Activated naive CD4-positive, alpha-beta T cell treated with anti-CD3 and anti-CD28 coated beads, Interleukin-2, amount 50 U/mL, for 72 hours (primary cell): ENCODE measurements at places on chromosomes 11 and 22. TPM values are rescaled to one million over a fixed set of nuclear protein-coding genes. Genes with fewer than 3 reads are reported as not detected.

DNA sequence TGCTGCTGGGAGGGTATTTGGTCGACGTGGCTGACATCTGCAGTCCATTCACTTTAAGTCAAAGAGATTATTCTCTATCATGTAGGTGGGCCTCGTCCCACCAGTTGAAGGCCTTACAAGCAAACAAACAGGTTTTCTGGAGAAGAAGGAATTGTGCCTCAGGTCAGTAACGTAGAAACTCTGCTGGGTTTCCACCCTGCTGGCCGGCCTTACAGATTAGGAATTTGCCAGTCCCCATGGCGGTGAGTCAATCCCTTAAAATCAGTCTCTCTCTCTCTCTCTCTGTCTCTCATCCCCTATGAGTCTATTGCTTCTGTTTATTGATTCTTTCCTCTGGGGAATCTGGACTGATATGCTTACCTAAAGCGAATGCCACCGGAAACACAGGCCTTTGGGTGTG lies 75.4 kb upstream of the FGF3 start:
- DNase-seq = no peak

The MMP8 gene
- total RNA-seq = not detected

DNA sequence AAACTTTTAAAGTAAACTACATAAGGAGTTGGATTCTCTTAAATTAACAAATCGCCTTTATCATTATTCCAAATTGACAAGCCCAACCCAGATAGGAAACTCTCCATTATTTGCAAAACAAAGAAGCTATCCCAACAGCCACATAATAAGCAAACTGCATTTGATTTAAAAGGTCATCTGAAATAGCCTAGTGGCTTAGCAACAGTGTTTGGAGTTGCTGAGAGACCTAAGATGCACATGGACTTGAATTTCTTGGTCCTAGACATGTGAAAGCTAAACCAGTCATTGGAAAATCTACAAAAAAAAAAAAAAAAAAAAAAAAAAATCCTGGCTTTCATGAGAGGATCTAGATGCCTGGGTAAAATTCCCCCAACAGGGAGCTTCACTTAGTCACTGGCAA lies 69.5 kb downstream of the PRCP start:
- DNase-seq = no peak

- peak; percentile 72 for DNase-seq
Measured at GRCh38 chr22:23750714-23751440, at the start of gene ZNF70. Gene ZNF70, minus strand, starts transcription at chr22:23751112. Its CDS starts 5,972 bp downstream, at chr22:23745140.

The TLCD5 gene
- not detected for total RNA-seq

The SOX6 gene
- total RNA-seq = not detected

The TNNT3 gene
- 12.9 TPM for total RNA-seq

DNA sequence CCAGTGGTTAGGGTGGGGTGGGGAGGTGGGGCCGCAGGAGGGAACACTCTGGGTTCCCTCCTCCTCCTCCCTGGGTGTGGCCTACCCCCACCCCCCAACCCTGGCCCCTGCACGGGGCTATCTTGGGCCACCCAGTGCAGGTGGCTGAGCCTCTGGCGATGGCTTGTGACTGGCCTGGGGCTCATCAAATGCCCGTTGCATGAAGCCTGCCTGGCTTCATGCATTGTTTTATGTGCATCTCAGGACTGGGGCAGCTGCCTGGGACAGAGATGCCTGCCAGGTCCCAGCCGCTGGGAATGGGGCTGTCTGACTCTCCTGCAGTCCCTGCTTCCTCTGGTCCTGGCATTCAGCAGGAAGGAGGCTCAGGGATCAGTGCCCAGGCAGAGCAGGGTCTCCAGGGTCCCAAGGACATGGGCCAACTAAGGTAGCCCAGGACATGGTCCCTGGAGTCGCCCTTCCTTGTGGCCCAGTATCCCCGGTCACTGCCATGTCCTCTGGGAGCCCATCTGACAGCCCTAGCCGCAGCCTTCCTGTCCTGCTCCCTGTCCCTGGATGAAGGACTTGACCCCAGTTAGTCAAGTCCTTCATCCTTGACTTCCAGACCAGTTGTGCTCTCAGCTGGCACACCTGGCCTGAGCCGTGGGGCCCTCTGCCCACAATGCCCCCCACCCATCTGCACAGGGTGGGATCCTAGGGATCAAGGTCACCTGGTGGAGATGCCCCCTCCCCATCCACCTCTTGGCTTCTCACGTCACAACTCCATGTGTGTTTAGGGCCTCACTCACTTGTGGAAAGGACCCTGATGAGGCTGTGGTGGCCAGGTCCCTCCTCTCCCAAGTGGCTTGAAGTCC lies 112.1 kb upstream of the FGF3 start:
- DNase-seq = no peak
